Sigmoid colon (tissue), 7 donors: ENCODE measurements at places on chromosomes 5 and 9. TPM values are rescaled to one million over a fixed set of nuclear protein-coding genes. Genes with fewer than 3 reads are reported as not detected.

MAPKAP1 gene
- 155 TPM for total RNA-seq

F2R gene
- total RNA-seq: 5.4 TPM

DDX4 gene
- total RNA-seq: not detected

SYNPO gene
- total RNA-seq: 8.9 TPM

KIAA0825 gene
- 4.4 TPM for total RNA-seq

ANKRD18A gene
- total RNA-seq: 0.28 TPM

LRRC19 gene
- 0.83 TPM for total RNA-seq

GRCh38 chr9:127102176-127102575 lies 20.3 kb downstream of the ANGPTL2 start:
- no peak for DNase-seq
- H3K36me3 ChIP-seq: no peaks in the 10 kb centered on the region
- H3K27me3 ChIP-seq: no peaks in the 10 kb centered on the region
- no peak overlapping the region for H3K4me3 ChIP-seq
- H3K4me1 ChIP-seq: peaks cover 90% of the 10 kb centered on the region

GRCh38 chr5:125272357-125272756 lies 525.9 kb upstream of the ZNF608 start:
- H3K4me3 ChIP-seq: no peak overlapping the region
- no peaks in the 10 kb centered on the region for H3K36me3 ChIP-seq
- no peaks in the 10 kb centered on the region for H3K27me3 ChIP-seq

DNA sequence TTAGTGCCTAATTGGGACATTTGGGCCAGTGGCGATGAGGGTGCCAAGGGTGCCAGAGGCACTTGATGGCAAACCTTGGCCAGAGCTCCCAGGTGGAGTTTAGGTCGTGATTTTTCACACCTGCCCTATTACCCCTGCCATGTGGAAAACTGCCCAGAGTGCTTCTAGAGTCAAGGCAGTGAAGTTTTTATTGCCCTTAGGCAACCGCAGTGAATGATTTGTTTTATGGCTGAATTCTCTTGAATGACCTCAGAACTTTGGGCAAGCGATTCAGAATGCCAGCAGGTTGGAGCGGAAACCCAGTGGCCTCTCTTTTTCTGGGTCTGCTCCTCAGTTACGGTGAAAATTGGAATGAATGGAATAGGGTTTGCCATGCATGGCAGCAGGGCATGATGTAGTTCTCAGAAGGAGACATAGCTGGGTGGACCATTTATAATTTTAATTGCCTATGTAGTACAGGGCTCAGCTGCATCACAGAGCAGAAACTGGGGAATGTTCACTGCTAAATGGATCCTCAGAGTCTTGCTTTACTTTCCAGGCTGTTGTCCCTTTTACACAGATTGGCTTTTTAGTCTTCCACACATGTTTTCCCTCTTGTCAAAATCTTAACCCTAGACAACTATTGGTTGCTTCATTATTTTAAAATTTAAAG lies 820.0 kb upstream of the SEMA6A start:
- H3K4me1 ChIP-seq: no peaks in the 10 kb centered on the region
- H3K27me3 ChIP-seq: no peaks in the 10 kb centered on the region
- H3K36me3 ChIP-seq: no peaks in the 10 kb centered on the region
- H3K27ac ChIP-seq: no peak overlapping the region
- no peak for DNase-seq
- H3K4me3 ChIP-seq: no peak overlapping the region

DNA sequence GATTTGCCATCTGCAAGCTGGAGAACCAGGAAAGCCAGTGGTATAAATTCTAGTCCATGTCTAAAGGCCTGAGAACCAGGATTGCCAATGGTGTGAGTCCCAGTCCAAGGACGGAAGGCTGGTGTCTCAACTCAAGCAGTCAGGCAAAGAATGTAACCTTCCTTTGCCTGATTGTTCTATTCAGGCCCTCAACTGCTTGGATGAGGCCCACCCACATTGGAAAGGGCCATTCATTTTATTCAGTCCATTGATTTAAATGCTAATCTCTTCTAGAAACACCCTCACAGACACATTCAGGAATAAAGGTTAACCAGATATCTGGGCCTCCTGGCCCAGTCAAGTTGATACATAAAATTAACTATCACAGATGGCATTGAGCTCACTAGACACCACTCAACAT lies 427.8 kb downstream of the ZNF608 start:
- no peak overlapping the region for H3K27ac ChIP-seq
- no peak for DNase-seq
- H3K4me3 ChIP-seq: no peak overlapping the region
- H3K27me3 ChIP-seq: no peaks in the 10 kb centered on the region

- no peak for DNase-seq
- no peaks in the 10 kb centered on the region for H3K4me1 ChIP-seq
- no peaks in the 10 kb centered on the region for H3K36me3 ChIP-seq
- H3K27ac ChIP-seq: no peak overlapping the region
- no peak overlapping the region for H3K4me3 ChIP-seq
These were observed 82.9 kb downstream of the ISOC1 start for GRCh38 chr5:129177451-129177850.

DNA sequence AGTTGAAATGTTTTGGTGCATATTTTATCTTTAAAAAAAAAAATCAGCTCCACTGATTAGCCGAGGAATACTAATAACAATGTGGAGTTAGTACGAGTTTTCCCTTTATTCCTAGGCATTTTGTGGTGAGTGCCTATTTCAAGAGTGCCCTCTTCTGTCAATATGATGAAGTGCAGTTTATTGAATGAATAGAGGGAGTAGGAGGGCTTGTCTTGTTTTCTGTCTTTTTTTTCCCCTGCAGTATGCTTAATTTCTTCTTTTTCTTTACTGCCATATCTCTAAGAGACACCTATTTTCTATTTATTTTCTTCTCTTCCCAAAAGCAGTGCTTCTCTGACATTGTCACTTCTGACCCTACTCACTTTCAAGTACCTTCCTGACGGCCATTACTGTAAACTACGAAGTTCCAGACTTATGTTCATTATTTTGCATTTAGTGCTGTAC lies 169.6 kb upstream of the PITX1 start:
- no peaks in the 10 kb centered on the region for H3K36me3 ChIP-seq
- peaks cover 3% of the 10 kb centered on the region for H3K4me1 ChIP-seq
- no peak overlapping the region for H3K4me3 ChIP-seq
- DNase-seq: no peak
- no peak overlapping the region for H3K27ac ChIP-seq

DNA sequence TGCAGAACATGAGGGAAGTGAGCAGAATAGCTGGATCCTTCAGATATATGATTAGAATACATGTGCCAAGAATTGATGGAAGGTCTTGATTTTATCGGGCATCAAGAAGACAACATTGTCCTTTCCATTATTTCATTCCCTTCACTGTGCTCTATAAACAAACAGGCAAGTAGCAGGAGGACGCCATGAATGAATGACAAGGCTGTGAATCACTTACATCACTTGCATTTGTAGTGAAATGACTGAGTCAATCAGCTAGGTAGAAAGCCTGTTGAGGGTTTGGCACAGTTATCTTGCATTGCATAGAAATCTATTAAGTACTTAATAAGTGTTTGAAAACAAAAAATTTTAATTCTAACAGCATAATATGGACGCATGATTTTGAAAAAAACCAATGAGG lies 548.8 kb upstream of the IZUMO3 start:
- H3K27ac ChIP-seq: no peak overlapping the region
- no peak overlapping the region for H3K4me3 ChIP-seq
- no peaks in the 10 kb centered on the region for H3K36me3 ChIP-seq
- DNase-seq: no peak
- H3K27me3 ChIP-seq: no peaks in the 10 kb centered on the region

DNA sequence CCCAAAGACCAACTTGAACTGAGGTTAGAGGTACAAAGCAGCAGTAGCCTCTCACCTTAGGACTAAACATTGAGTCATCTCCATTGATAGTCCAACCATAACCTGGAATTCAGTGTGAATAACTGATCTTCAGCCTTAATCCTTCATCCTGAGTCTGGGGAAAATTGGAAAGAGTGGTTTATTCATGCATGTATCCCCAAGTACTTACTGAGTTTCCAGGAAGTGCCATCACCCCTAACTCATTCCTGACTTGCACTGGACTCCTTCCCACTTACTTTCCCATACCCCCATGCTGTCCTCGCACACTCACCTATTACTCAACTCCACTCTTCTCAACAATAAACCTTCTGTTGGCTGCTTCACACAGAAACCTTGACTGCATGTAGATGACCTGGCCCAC lies 161.4 kb upstream of the ZNF462 start:
- no peaks in the 10 kb centered on the region for H3K27me3 ChIP-seq
- DNase-seq: no peak
- H3K36me3 ChIP-seq: no peaks in the 10 kb centered on the region
- H3K4me3 ChIP-seq: no peak overlapping the region
- H3K4me1 ChIP-seq: peaks cover 21% of the 10 kb centered on the region

- no peak overlapping the region for H3K4me3 ChIP-seq
- H3K4me1 ChIP-seq: no peaks in the 10 kb centered on the region
- H3K27me3 ChIP-seq: no peaks in the 10 kb centered on the region
- H3K36me3 ChIP-seq: no peaks in the 10 kb centered on the region
- H3K27ac ChIP-seq: no peak overlapping the region
- DNase-seq: no peak
These were observed 96.4 kb downstream of the DIRAS2 start for GRCh38 chr9:90546200-90546599.

DNA sequence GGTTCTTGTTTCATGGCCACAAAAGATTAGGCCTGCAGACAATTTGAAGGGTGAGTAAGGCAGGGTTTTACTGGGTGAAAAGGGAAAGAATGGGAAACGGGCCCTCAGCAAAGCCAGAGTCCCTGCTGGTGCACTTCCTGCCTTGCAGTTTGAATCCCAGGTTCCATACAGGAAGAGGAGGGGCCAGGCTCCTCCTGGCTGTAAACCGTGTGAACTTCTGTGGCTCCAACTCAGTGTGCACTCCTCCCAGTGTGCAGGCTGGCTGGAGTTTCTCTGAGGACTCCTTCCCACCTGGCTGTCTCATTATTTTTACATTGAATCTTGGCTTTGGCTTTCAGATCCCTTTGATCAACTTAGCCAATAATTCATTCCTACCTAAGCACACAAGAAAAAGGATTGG lies 367.1 kb upstream of the KLF4 start:
- H3K4me1 ChIP-seq: no peaks in the 10 kb centered on the region
- DNase-seq: no peak
- no peak overlapping the region for H3K4me3 ChIP-seq
- H3K27ac ChIP-seq: no peak overlapping the region
- H3K27me3 ChIP-seq: no peaks in the 10 kb centered on the region

DNA sequence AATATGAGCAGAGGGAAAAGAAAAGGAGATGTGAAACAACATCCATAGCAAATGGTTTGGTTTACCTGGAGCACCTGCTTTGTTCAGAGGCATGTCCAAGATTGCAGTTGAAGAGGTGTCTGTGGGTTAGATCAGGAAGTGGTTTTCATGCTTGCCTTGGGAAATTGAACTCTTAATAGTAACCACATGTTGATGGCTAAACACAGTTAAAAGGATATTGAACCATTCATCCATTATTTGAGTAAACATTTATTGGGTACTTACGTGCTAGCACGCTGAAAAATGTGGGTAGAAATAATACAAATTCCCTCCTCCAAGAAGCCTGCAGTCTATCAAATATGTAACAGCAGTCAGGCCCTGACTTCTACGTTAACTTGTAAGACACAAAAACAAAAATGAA lies 235.7 kb upstream of the TNC start:
- no peaks in the 10 kb centered on the region for H3K36me3 ChIP-seq
- no peak overlapping the region for H3K4me3 ChIP-seq
- no peaks in the 10 kb centered on the region for H3K27me3 ChIP-seq
- DNase-seq: no peak

DNA sequence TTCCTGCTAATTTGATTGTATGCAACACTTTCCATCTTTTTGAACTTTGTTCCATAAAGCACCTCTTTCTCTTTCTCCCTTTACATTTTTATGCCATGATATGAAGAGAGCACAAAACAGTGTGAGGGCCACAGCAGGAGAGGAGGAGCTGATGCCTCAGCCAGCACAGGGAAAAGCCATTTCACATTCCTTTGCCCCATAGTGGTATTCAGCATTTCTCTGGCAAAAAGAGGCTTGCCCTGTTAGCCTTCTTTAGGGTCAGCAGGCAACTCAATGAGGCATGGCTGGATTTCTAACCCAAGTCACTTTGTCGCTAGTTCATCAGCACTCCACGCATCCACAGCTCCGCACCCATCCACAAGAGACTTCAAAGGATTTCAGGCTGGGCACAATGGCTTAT lies 23.1 kb upstream of the TRPC7 start:
- H3K36me3 ChIP-seq: no peaks in the 10 kb centered on the region
- no peak for DNase-seq
- H3K4me1 ChIP-seq: no peaks in the 10 kb centered on the region
- H3K27me3 ChIP-seq: no peaks in the 10 kb centered on the region

DNA sequence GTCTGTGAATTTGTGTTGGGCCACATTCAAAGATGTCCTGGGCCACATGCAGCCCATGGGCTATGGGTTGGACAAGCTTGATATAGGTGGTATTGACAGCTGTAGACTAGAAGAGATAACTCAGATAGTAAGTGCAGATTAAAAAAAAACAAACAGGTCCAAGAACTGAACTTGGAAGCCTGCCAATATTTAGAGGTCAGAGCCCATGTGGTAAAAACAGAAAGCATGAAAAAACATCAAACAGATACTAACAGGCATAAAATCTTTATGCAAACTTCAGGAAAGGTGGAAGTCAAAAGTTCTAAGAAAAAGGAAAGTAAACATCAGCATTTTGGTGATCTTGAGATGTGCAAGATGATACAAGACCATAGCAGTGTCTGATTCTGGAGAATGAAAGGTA lies 155.1 kb upstream of the NR4A3 start:
- H3K4me1 ChIP-seq: no peaks in the 10 kb centered on the region
- H3K27ac ChIP-seq: no peak overlapping the region
- no peak overlapping the region for H3K4me3 ChIP-seq
- H3K36me3 ChIP-seq: no peaks in the 10 kb centered on the region
- no peak for DNase-seq

GRCh38 chr5:157778121-157778805 lies 34.8 kb downstream of the LSM11 start:
- no peak overlapping the region for H3K27ac ChIP-seq
- no peaks in the 10 kb centered on the region for H3K27me3 ChIP-seq

GRCh38 chr5:142819292-142819691 lies 49.1 kb downstream of the ARHGAP26 start:
- no peak for DNase-seq
- no peaks in the 10 kb centered on the region for H3K36me3 ChIP-seq
- no peak overlapping the region for H3K4me3 ChIP-seq
- H3K4me1 ChIP-seq: peaks cover 39% of the 10 kb centered on the region

GRCh38 chr5:180541710-180542109 lies 47.5 kb downstream of the CNOT6 start:
- no peak overlapping the region for H3K4me3 ChIP-seq
- no peaks in the 10 kb centered on the region for H3K4me1 ChIP-seq
- no peaks in the 10 kb centered on the region for H3K36me3 ChIP-seq

DNA sequence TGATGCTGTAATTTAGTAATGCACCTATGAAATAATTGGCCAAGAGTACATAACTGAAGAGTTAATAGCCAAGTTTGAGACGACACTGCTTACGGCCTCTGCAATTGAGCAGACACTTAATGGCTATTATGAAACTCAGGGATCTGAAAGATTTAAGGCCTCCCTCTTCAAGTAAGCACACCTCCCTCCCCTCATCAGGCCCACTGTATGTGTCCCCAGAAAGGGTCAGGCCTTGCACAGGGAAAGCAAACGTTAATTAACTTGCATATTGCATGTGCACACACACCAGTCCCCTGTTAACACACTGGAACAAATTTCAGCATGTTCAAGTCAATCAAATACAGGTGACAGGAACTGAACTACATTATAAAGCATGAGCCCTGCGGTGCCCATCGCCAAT lies 163.6 kb downstream of the SPOCK1 start:
- H3K27ac ChIP-seq: no peak overlapping the region
- H3K27me3 ChIP-seq: no peaks in the 10 kb centered on the region
- no peak overlapping the region for H3K4me3 ChIP-seq
- no peak for DNase-seq
- no peaks in the 10 kb centered on the region for H3K36me3 ChIP-seq
- H3K4me1 ChIP-seq: peaks cover 37% of the 10 kb centered on the region

GRCh38 chr5:133393776-133394476 lies 218.4 kb downstream of the FSTL4 start:
- H3K27ac ChIP-seq: no peak overlapping the region
- H3K4me1 ChIP-seq: no peaks in the 10 kb centered on the region
- H3K27me3 ChIP-seq: no peaks in the 10 kb centered on the region
- H3K4me3 ChIP-seq: no peak overlapping the region
